Osteoblast (primary cell): ENCODE measurements at places on chromosomes 1 and 21. TPM values are rescaled to one million over a fixed set of nuclear protein-coding genes. Genes with fewer than 3 reads are reported as not detected.

- peak; percentile 95 for DNase-seq
- no peaks in the 10 kb centered on the region for H3K27me3 ChIP-seq
- no peaks in the 10 kb centered on the region for H3K36me3 ChIP-seq
- H3K4me1 ChIP-seq, result peaks cover 26% of the 10 kb centered on the region
- H3K27ac ChIP-seq, result peak overlapping the region; percentile 96
These were observed 1.4 kb downstream of the NUCKS1 start for GRCh38 chr1:205748403-205749233.

DNA sequence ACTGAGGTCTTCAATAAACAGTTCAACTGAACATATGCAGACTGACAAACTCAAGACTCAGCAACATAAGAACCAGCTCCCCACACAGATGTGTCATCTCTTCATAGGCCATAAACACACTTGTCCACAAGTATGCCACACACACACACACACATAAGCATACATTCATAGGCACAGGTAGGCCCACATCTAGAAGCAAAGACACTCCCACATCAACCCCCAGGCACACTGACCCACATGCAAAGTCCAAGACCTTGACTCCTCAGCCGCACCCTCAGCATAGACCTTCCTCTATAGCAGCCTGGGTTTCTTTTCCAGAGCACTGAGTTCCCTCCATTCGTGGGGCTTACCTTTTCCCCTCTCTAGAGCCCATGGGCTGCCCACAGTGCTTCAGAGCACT is 1.4 kb downstream of the LAD1 start:
- H3K27ac ChIP-seq, result no peak overlapping the region
- no peak overlapping the region for H3K4me3 ChIP-seq
- H3K27me3 ChIP-seq, result peaks cover 61% of the 10 kb centered on the region
- H3K36me3 ChIP-seq, result no peaks in the 10 kb centered on the region
- DNase-seq, result no peak
- no peaks in the 10 kb centered on the region for H3K4me1 ChIP-seq

The RGS8 gene
- not detected in 2 replicates for total RNA-seq

- no peak overlapping the region for H3K27ac ChIP-seq
- DNase-seq, result no peak
- no peak overlapping the region for H3K4me3 ChIP-seq
These were observed 42.4 kb upstream of the ESRRG start for GRCh38 chr1:216765346-216766300.

DNA sequence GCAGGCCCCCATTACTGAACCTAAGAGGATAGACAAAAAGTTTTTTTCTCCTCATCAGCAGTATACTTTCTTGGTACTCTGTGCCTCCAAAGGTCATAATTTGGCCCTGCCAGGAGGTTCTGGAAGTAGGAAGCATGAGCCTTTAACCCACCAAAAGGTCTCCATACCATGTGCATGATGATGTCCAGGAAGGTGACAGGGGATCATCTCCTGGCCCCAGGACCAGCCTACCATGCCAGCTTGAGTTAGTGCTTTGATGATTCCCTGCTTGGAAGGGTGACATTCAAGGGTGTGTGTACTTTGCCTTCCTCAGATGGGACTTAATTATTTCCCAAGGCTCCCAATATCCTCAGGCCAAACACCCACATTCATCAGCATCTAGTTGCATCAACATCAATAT is 6.3 kb upstream of the SPRR1A start:
- no peaks in the 10 kb centered on the region for H3K4me1 ChIP-seq
- H3K27me3 ChIP-seq, result no peaks in the 10 kb centered on the region
- no peaks in the 10 kb centered on the region for H3K36me3 ChIP-seq
- H3K4me3 ChIP-seq, result no peak overlapping the region
- no peak for DNase-seq
- no peak overlapping the region for H3K27ac ChIP-seq

The SPRR1B gene
- not detected in 2 replicates for total RNA-seq

The NTMT2 gene
- total RNA-seq, result not detected in 2 replicates

The SMPDL3B gene
- total RNA-seq, result under 0.01 TPM in 1 of 2 replicates, not detected in the other
